ENCODE measurements at places on chromosomes 12 and 14.

DNA sequence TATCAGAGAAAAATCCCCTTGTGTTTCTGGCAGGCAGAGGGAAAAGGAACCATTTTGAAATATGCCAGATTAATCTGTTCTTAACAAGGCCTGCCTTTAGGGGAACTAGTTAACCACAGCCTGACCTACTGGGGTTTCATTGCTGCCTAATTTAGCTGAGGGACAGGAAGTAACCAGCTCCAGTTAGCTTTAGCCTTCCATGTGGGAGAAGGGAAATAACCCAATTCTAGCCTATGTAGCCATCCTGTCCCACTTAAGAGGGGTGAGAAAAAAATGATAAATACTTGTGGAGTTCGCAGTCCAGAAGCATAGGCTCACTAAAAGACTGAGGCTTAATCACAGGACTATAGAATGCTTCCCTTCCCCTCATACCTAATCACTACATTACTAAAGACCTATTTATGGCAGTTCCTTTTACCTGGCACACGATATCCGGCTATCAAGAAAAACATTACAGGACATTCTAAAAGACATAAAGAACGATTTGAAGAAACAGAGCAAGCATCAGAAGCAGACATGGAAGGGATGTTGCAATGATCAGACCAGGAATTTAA is 22.8 kb downstream of the COX8C start:
- DNase-seq = no peak

- no peak for DNase-seq
Observed at GRCh38 chr12:127398016-127398710, 868.8 kb upstream of the TMEM132C start.

DNA sequence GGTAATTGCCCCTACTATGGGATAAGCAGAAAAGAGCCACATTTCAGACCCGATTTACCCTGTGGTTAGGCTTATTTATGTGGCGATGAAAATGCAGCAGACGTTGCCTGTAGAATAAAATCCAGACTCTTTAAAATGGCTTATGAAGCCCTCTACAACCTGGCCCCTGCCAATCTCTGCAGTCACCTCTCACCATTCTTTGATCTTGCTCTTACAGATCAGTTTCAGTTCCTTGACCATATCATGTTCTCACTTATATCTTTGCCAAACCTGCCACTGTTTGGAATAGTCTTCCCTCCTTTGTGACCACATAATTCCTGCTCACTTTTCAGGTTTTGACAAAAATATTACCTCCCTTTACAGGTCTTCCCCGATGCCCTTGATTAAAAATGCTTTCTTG is 264.3 kb upstream of the GARIN6 start:
- DNase-seq = no peak

- no peak for DNase-seq
Observed at GRCh38 chr12:79674629-79675028, 16.1 kb downstream of the PAWR start.

GRCh38 chr14:68658943-68659931 is 133.6 kb downstream of the ZFP36L1 start:
- DNase-seq = no peak

- DNase-seq = no peak
Observed at GRCh38 chr12:57101892-57102695, 9.1 kb downstream of the STAT6 start.

- DNase-seq = no peak
Observed at GRCh38 chr12:128418944-128419343, 152.0 kb downstream of the TMEM132C start.

Measured in NCI-H1436 (cell line).